H4 (cell line): ENCODE measurements at places on chromosomes 12 and 14. TPM values are rescaled to one million over a fixed set of nuclear protein-coding genes. Genes with fewer than 3 reads are reported as not detected.

DNA sequence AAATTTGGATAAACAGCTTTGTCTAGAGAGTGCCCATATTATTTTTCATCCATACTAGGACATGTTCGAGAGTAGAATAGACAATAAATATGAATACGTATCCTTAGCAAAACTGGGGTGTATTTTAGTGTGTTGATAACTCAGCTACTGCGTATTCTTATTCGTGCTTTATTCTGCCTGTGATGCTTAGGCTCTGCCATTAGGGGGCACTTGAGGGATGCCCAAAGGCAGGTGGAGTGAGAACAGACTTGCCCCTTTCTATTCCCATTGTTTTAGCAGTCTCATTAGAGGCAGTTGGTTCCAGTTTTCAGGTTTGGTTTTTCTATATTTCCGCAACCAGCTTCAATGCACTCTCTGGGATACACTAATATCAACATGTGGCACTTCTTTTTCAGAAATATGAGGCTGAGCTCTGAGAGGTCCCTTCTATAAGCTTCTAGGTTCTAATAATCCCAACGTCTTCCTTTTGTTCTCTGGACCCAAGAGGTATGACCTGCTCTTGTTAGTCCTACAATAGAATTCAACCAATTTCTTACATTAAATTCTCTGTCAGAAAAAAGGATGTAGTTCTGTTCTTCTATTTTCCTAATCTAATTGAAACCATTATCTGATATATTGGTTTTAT, 985.7 kb upstream of the FBXO33 start:
- DNase-seq: peak; percentile 25

DNA sequence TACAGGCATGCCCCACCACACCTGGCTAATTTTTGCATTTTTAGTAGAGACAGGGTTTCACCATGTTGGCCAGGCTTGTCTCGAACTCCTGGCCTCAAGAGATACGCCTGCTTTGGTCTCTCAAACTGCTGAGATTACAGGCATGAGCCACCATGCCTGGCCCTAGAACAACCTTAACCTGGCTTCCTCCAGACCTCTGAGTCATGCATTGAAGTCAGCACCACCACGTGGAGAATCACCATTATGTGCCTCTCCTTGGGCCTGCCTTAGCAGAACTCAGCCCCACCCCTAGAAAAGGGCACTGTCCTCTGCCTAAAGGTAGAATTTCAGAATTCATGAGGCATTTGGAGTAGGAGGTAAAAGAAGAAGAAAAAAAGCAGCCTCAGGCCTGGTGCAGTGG, 49.0 kb downstream of the LIMA1 start:
- DNase-seq: no peak

DNA sequence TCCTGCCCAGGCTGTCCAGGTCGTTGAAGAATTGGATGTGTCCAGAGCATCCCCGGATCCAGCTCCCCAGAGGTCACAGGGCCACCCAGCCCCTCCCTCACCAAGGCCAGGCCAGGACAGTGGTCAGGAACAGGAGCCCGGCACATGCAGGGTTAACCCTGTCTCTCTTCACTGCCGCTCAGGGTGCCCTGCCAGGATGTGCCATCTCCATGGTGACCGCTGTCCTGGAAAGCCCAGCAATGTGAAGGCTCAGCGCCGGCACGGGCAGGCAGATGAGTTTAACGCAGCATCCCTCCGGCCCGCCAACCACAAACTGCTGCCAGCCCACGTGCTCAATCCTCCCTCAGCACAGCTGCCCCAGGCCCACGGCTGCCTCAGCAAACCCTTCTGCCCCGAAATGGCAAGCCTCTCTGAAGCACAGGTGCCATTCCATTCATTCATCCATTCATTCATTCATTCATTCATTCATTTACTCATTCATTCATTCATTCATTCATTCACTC, 4.4 kb downstream of the TMEM179 start:
- peak; percentile 49 for DNase-seq

DNA sequence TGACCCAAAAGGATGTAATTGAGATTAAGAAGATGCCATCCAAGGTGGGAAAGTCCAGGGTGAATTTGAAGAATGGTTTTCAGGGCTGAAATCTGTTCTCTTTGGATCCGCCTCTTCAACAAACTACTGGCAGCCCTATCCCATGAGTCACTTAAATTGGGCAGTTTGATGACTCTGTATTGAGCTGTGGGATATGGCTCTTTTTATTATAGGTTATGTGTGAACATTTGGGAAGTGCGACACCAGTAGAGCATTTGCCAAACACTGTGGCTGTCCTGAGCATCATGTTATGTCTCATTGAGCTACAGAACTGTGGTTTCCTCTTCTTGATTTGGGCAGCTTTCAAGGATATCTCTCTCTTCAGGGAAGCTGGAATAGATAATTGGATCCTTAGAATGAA, 22.3 kb downstream of the IFT43 start:
- no peak for DNase-seq

GRCh38 chr14:75144944-75145343, 18.1 kb upstream of the NEK9 start:
- DNase-seq: no peak

- DNase-seq: no peak
Measured at GRCh38 chr14:99560403-99560802, 43.6 kb downstream of the CCDC85C start.

DNA sequence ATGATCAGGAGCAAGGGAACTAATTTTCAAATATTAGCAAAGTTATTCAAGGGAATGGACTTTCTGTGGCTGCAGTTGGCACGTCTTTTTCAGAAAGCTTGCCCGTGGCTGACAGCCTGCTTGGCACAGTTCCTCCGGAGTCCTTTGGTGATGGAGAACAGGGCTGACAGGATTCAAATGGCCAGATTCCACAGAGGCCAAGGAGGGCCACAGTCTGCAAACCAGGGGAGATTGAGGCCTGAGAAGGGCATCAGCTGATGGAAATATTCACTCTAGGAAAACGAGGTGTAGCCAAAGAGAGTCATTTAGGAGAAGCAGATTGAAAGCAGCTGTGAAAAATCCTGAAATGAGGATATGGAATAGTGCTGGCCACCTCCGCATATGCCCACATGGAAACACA, 178.3 kb downstream of the EMP1 start:
- DNase-seq: no peak

DNA sequence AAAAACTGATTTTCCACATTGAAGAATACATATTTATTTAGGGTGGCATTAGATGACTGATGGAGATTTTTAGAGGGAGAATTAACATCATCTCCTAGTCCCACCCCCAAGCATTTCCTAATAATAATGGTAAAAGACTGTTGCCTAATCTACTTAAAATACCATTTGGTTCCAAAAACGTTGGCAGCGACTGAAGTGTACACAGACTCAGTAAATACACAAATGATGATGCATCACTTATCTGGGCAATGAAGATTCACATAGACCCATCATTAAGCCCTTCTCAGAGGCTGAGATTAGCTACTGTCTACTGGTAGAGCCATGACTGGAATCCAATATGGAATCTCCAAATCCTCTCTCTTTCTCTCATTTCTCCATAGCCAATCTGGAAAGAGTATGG, 18.2 kb downstream of the RTN1 start:
- no peak for DNase-seq

DNA sequence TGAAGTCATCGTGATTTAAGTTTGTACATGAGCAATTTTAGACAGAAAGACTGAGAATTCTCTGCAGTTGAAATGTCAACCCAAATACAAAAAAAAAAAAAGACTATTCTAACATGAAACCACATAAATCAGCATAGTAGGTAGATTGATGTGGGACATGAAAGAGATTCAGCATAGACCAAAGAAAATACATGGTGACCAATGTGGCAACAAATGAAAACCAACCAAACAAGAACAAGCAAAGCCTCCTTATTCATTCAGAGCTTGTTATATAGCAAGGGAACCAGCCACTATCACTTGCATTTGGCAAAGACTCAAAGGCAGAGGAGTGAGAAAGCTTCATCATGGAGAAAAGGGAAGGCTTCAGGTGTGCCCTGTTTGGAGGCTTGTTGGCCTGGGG, 144.4 kb upstream of the TMPO start:
- DNase-seq: no peak

- no peak for DNase-seq
Measured at GRCh38 chr12:69324797-69325466, 23.2 kb upstream of the LYZ start.

GRCh38 chr12:132439333-132439904, 50.5 kb upstream of the FBRSL1 start:
- no peak for DNase-seq

DNA sequence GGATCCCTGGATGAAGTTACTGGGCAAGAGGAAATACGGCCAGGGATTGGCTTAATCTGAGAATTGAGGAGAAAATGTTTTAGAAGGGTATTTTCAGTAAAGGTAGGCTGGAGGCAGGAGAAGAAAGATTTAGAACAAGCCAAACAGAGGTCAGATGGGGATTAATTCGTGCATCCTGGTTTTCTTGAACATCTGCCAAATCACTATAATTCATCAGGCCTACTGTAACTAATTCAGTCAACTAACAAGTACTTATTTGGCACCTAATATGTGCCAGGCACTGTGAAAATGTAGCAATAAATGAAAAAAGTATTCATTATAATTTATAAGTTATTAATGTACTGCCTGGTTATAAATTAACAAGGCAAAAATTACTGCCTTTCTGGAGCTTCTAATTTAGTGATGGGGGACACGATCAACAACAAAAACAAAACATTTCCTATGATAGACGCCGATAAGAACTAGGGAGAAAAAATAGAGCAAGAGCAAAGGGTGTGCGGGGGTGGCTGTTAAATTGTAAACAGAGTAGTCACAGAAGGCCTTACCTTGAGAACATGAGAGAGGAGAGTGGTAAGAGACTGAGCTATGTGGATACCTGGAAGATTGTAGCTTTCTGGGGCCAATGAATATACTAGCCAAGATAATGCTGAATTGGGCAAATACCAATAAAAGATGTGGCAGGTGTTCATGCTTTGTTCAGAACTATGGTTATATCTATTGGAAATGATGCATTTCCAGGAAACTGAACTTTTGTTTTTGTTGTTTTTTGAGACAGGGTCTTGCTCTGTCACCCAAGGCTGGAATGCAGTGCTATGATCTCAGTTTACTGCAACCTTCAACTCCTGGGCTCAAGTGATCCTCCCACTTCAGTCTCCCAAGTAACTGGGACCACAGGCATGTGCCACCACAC, 34.0 kb downstream of the DUSP16 start:
- DNase-seq: no peak

PLA2G1B gene
- not detected in 2 replicates for total RNA-seq

- no peak for DNase-seq
Measured at GRCh38 chr12:20472102-20472782, 103.9 kb downstream of the PDE3A start.

- DNase-seq: no peak
Measured at GRCh38 chr12:40056373-40056772, 49.5 kb downstream of the SLC2A13 start.

- no peak for DNase-seq
Measured at GRCh38 chr12:21831791-21832344, 57.4 kb upstream of the KCNJ8 start.

KRT83 gene
- total RNA-seq: not detected in 2 replicates

DNA sequence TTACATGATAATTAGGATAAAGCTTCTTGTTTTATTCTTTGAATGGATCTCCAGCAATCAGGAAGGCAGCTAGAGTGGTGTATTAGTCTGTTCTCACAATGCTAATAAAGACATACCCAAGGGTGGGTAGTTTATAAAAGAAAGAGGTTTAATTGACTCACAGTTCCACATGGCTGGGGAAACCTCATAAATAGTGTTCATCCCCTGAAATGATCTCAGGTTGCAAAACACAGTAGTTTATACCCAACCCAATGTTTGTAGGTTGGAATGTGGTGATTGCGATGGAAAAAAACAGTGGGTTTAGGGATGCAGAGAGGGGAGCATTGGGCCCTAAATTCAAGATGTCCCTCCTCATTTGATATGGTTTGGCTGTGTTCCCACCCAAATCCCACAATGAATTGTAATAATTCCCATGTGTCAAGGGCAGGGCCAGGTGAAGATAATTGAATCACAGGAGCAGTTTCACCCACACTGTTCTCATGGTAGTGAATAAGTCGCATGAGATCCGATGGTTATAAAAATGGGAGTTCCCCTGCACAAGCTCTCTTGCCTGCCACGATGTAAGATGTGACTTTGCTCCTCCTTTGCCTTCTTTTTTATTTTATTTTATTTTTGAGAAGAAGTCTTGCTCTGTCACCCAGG, 11.5 kb downstream of the MUCL1 start:
- DNase-seq: no peak

HSPA2 gene
- total RNA-seq: 3.7 and 3.8 TPM in 2 replicates

GRCh38 chr12:5295996-5296395, 135.9 kb upstream of the NTF3 start:
- DNase-seq: no peak

TOGARAM1 gene
- total RNA-seq: 8.2 and 12.3 TPM in 2 replicates

CLMN gene
- total RNA-seq: 3.7 and 4.5 TPM in 2 replicates

RIC8B gene
- 8.6 and 9.1 TPM in 2 replicates for total RNA-seq

DNA sequence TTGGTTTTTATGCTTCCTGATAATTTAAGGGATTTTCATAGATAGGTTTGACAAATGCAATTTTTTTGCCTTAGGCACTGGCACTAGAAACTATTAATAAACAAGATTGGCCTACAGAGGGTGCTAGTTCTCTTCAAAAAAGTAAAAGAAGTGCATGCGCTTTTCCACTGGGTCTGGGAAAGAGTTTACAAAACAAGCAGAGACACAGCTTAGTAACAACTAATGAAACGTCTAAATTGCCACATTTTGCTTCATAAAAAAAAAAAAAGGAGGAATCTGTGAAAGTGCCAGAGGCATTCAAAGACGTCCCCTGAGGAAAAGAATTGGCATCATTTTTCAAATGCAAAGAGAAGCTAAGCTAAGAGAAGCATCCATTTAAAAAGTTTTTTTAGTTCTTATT, 58.3 kb upstream of the EEA1 start:
- peak; percentile 59 for DNase-seq

SLC41A2 gene
- total RNA-seq: 11.7 and 24.0 TPM in 2 replicates
